ENCODE measurements at places on chromosomes 6 and 20.
A peak's percentile ranks its signal among the peaks of the same experiment; 100 is the strongest.

- no peak for DNase-seq
Observed at GRCh38 chr6:80976336-80976735, 776.1 kb downstream of the TENT5A start.

GRCh38 chr6:12022953-12023388, 10.9 kb downstream of the HIVEP1 start:
- no peak for DNase-seq

GRCh38 chr6:73728548-73729205, 32.7 kb downstream of the CD109 start:
- peak; percentile 69 for DNase-seq

- DNase-seq, result no peak
Observed at GRCh38 chr20:46833360-46833759, 61.3 kb upstream of the EYA2 start.

DNA sequence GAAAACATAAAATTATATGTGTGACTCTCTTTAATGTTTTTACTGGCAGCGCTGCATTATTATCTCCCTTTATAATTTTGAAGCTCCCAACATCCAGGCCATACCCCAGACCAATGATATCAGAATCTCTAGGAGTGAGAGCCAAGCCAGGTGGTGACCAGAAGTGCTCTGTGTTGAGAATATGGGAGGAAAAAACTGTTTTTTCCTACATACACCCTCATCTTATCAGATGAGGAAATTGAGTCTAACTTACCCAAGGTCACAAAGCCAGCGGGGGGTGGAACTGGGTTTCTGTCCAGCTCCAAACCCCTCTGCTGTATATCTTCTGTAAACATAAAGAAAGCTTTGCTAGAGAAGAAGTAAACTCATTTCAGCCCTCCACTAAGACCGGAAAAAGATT, 42.5 kb downstream of the LY86 start:
- DNase-seq, result no peak

DNA sequence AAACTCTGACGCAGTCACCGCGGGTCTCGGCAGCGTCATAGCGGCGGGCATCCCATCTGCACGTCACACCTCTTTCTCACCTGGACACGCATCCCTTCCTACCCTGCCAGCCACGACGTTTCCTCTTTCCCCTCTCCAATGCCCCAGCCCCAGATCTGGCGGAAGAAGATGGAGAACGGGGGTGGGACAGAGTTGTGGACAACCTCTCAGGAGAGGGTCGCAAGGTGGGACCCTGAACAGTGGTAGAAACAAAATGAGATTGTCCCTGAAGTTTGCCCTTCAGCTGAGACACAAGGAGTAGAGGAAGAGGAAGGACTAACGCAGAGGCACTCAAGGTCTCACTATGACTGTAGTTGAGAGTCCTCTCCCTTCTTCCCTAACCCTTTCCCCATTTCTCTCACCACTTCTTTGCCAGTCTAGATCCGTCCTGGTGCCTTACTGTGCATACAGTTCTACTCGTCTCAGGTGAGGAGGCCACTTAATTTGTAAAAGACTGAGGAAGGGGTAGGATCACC, 562 bp downstream of the TRIM39 start:
- DNase-seq, result no peak

GRCh38 chr6:21085211-21085610, 508.3 kb upstream of the SOX4 start:
- no peak for DNase-seq

- DNase-seq, result no peak
Observed at GRCh38 chr20:57724610-57725405, 15.0 kb upstream of the PMEPA1 start.

- no peak for DNase-seq
Observed at GRCh38 chr6:124530926-124531325, 431.3 kb upstream of the RNF217 start.

DNA sequence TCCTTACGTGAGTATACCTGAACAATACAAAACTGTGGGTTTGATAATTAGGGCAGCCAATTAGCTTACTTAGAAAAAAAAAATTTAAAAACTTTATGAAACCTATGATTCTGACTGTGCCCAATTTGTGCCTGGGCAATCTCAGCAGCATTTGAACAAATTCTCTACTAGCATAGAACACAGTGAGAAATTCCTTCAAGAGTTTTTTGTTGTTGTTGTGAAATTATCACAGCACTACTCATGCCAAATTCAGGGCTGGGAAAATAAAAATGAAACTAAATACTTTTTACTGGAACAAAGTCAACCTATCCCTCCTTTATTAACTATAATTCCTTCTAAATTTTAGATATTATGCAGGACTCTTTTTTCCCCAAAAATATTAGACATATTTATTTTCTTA, 42.9 kb downstream of the POU3F2 start:
- DNase-seq, result no peak

DNA sequence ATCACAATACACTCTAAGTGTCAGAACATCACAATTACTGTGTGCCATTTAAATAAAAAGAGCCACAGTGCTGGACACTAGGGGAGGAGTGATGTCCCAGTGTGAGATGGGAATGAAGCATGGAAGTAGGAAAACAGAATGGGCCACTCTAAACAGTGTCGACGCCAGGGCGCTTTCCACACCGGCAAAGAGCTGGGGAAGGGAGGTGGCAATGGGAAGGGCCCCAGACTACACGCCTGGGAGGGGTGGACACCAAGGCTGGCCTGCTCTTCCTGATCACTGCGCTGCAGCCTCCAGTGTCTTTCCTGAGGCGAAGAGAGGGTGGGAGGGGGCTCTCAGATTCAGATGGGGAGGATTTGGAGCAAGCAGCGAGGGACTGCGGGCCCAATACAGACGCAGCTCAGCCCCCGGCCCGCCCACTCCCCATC, 75.9 kb downstream of the ERMARD start:
- DNase-seq, result no peak

GRCh38 chr6:100335991-100336390, 128.7 kb downstream of the SIM1 start:
- DNase-seq, result no peak

DNA sequence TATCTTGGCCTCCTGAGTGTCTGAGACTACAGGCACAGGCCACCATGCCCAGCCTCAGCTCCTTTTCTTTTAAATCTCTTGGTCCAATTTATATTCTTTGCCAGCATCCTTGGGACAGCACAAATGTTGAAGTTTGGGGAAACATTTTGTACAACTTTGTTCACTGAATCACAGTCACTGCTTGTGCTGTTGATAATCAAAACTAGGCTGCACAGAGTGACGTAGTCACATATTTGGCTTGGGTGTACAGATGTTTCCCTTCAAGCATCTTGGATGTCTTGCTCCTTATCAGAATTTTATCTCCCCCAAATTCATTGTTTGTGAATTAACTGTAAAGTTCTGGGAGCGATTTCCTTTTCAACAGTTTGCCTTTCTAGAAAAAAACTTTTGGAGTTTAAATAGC, 17.9 kb downstream of the CARMIL1 start:
- no peak for DNase-seq

GRCh38 chr20:36768768-36769430, 4.7 kb downstream of the DSN1 start:
- DNase-seq, result no peak

GRCh38 chr6:132300323-132300949, 100.8 kb downstream of the MOXD1 start:
- DNase-seq, result peak; percentile 35

DNA sequence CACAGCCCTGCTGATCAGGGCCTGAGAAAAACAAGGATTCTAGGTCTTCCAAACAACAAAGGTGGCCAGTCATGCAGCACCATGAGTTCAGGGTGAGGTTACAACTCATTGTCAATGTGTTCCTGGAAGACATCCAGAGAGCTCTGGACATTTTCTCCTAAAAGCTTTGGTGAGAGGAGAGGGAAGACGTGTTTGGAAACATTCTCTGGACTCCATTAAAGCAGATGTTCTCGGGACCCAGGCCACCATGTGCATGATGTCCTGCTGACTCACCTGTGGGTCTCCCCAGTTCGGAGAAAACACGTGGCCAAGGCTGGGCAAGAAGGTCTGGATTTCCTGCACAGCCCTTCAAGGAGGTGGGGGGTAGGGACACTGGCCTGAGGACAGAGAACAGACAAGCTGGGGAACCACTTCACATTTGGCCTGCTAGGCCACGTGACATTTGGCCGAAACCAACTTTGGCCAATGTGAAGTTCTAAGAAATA, 61.6 kb downstream of the KCNB1 start:
- no peak for DNase-seq

DNA sequence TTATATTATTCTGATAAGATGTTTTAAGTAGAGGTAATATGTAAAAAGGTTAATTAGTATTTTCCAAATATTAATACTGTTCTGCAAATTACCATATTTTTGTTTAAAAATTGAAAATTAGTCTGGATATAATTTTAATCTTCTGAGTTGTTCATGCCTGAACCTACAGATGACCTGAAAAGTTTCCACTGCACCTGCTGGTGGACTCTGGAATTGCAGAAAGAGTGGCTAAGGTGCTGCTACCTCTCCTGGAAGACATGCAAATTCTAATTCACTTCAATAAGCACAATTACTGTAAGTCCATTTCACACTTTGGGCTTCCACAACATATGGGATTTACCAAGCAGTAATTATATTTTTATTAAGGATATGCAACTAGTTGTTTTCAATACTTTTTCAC, 77.7 kb upstream of the OLIG3 start:
- peak; percentile 78 for DNase-seq

DNA sequence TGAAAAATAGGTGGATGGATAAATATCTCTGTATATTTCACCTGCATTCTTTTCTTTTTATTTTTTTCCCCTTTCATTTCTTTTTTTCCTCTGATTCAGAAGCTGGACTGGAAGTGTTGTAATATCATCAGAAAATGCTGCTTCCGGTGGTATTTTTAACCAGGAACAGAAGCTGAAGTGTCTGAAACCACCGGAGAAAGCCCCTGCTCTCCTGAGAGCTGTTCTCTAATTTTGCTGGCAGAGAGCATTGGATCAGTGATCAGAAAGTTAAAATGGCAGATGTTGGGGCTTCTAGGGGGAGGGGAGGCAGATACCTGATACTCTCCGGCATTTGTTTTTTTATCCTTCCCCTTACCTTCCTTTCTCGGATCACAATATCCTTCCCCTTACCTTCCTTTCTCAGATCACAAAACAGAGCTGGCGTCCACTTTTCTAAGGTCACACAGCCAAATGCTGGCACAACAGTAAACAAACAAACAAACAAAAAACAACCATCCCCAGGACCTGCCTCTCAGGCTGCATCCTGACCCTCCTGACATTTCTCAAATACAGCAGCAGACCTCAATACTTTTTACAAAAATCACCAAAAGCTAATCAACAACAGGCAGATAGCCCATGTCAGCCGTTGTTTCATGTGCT, 143.2 kb upstream of the ZNF217 start:
- DNase-seq, result no peak

DNA sequence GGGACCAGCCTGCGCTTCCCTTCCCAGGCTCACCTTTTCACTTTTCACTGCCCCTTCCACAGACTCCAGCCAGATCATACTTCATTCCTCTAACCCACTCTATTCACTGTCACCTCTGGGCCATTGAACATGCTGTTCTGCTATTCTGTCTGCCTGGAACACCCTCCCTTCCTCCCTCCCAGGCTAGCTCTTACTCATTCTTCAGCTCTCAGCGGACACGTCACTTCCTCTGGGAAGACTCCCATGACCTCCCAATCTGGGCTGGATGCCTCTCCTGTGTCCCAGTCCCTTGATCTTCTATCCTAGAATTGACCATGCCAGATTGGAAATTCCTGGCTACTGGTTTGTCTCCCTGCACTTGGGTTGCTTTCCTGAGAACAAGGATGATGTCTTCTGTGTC, 5.0 kb downstream of the SLC12A5 start:
- DNase-seq, result no peak

DNA sequence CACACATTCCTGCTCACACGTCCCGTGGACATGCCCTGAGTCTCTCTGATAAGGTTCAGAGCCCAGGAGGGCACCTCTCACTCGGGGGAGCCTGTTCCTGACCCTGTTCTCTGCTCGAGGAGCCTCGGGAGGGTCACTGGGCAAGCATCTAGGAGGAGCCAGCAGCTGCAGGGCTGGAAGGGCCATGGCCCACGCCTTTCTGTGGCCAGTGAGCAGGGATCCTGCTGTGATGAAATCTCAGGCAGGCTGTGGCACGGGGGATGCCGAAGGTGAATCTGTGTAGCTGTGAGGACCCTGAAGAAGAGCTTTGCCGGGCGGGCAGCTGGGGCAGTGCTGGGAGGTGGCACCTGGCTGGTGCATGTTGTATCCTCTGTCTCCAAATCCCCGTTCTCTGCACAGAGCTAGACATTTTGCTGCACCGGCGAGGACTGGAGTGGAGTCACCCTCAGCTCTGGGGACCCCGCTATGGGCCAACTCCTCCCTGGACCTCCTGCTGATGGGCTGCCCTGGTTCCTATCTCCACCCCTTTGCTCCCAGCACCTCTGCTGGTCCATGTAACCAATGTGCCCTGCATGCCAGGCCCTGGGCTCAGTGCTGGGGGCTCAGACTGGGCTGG, 7.1 kb upstream of the NPBWR2 start:
- DNase-seq, result no peak

- no peak for DNase-seq
Observed at GRCh38 chr6:18242062-18242851, 22.1 kb downstream of the DEK start.

- peak; percentile 25 for DNase-seq
Observed at GRCh38 chr20:59948828-59949720, 8.9 kb downstream of the FAM217B start.

DNA sequence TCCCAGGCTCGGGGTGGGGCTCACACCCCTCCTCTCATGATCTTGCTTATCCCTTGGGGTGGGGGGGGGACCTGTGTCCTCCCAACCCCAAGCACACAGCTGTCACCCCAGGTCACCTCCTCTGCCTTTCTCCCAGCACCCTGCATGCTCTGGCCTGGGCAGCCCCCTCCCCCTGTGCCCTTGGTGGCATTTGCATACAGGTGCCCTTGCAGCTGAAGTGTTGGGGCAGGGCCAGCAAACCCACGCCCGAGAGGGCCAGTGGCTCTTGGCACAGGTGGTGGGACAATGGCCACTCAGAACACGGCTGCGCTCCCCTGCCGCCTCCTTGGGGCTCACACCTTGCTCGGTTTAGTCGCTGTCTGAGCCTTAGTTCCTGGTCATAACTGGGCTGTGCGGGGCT, 11.3 kb upstream of the MYT1 start:
- DNase-seq, result no peak

DNA sequence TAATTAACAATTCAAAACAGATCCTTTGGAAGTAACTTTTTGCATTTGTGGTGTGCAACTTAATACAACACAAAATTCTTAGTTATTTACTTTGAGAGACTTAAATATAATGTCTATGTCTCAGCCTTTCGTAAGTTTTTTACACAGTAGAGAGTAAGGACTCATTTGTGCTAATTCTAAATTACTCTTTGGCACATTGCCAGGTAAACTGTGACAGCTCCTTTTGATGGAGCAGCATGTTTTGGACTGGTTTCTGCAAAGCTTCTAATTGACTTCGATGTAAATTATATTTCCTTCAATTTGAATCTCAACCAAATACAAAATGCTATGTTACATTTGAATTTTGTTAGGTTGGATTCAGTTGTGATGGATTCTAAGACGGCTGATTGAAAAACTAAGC, 450.7 kb upstream of the OPRM1 start:
- DNase-seq, result no peak

GRCh38 chr20:61505508-61505907, 253.4 kb downstream of the CDH4 start:
- no peak for DNase-seq

GRCh38 chr6:33459226-33459625, 4.8 kb downstream of the ZBTB9 start:
- no peak for DNase-seq

GRCh38 chr6:111691345-111692225, 85.9 kb upstream of the TRAF3IP2 start:
- DNase-seq, result no peak

- DNase-seq, result no peak
Observed at GRCh38 chr6:64213697-64214096, 578.1 kb downstream of the PHF3 start.

- peak; percentile 24 for DNase-seq
Observed at GRCh38 chr20:10611357-10611756, 62.4 kb downstream of the JAG1 start.

Data from activated CD4-positive, alpha-beta T cell treated with anti-CD3 and anti-CD28 coated beads for 48 hours (primary cell).